Chondrocyte (in vitro differentiated cells): ENCODE measurements at places on chromosomes 1 and 21. TPM values are rescaled to one million over a fixed set of nuclear protein-coding genes. Genes with fewer than 3 reads are reported as not detected.

DCST2 gene
- total RNA-seq = 0.30 to 0.36 TPM (median 0.36 TPM) in 3 replicates

DNA sequence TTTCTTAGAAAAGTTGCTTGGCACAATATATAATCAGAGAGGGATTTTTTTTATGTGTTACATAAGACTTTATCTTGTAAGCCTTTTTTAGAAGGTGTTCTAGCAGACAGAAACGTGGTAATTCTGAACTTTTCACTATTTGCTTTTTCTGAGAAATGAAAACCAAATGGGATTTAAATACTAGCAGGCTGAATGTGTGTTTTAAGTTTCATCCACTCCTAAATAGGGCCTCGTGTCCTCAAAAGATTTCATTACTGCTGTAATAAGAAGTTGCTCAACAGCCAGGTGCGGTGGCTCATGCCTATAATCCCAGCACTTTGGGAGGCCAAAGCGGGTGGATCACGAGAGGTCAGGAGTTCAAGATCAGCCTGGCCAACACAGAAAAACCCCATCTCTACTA lies 44.7 kb upstream of the FMO2 start:
- no peaks in the 10 kb centered on the region for H3K27me3 ChIP-seq
- H3K4me3 ChIP-seq = no peak overlapping the region
- peaks cover 68% of the 10 kb centered on the region for H3K4me1 ChIP-seq
- peak overlapping the region; percentile 96 for H3K27ac ChIP-seq
- no peak for DNase-seq

GRCh38 chr1:37682334-37682987 lies 9.9 kb upstream of the CDCA8 start:
- H3K36me3 ChIP-seq = peaks cover 22% of the 10 kb centered on the region
- no peak for DNase-seq
- H3K27me3 ChIP-seq = no peaks in the 10 kb centered on the region
- H3K4me1 ChIP-seq = peaks cover 2% of the 10 kb centered on the region

GNAT2 gene
- total RNA-seq = not detected in 3 replicates
